ENCODE measurements at places on chromosomes 5 and 9.

DNA sequence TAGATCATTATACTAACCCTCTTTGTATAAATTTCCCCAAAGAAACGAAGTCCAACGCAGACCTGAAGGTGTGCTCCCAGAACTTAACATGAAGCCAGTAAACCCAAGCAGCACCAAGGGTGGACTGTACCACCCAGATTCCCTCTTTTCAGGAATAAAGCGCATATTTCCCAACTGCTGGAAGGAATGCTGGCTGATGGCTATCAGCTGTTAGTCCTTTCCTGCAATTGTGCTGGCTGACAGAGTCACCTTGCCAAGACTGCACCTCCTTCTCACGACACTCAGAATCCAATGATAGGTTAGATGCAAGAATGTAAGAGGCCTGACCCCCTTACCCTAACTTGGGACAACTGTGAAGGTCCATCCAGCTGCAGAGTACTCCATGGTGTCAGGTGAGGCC is 93.9 kb downstream of the MAPKAP1 start:
- DNase-seq, result no peak

DNA sequence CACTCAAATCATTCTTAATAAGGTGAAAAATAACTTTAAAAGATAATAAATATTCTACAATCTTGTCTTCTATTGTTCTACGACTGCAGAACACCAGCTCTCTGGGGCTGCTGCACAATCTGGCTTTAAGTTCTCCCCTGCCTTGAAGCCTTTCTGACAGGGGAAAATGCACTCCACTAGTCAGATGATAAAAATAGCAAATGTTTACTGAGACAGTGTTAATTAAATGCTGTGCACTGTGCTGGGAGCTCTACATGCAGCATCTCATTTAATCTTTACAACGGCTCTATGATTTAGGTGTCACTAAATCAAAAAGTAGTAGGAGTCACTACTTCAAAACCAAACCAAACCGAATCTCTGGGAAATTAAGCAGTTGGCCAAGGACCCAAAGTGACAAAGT is 132.7 kb downstream of the SLIT3 start:
- no peak for DNase-seq

DNA sequence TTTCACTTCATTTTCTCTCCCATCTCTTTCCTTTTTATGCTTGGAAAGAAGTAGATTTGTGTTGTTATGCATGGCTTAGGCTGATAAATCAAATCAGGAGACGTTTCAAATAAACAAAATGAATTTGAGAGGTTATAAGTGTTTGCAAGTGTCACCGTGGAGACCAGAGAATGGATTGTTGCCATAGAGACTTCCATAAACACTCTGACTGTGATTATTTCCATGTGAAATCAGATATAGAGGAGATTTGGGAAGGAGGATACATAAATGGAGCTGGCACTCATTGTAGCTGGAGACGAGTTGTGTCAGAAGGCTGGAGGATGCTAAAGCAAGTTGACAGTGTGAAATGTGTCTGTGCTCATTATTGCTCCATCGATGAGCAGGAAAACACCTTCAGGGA is 84.2 kb upstream of the PCSK1 start:
- no peak for DNase-seq

- no peak for DNase-seq
Observed at GRCh38 chr9:77712533-77713130, 64.5 kb upstream of the GNA14 start.

DNA sequence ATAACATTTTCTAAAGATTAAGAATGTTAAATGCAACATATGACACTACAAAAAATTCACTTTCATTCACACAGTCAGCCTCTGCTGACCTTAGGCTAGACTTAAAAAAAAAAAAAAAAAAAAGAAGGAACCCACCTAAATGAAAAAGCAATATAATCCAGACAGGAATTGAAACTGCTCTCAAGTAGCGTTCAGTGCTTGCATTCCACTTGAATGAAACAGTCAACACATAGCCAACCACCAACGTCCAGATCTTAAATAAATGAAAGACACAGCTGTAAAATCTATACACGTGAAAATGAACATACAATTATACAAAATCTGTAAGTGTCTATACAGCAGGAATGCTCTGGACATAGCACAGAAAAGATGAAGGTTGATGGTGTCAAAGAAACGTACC is 11.4 kb downstream of the TMEM245 start:
- no peak for DNase-seq

GRCh38 chr9:112582371-112583262 is 96.0 kb downstream of the KIAA1958 start:
- DNase-seq, result no peak

GRCh38 chr9:128459011-128459410 is 3.2 kb downstream of the ODF2 start:
- DNase-seq, result no peak

DNA sequence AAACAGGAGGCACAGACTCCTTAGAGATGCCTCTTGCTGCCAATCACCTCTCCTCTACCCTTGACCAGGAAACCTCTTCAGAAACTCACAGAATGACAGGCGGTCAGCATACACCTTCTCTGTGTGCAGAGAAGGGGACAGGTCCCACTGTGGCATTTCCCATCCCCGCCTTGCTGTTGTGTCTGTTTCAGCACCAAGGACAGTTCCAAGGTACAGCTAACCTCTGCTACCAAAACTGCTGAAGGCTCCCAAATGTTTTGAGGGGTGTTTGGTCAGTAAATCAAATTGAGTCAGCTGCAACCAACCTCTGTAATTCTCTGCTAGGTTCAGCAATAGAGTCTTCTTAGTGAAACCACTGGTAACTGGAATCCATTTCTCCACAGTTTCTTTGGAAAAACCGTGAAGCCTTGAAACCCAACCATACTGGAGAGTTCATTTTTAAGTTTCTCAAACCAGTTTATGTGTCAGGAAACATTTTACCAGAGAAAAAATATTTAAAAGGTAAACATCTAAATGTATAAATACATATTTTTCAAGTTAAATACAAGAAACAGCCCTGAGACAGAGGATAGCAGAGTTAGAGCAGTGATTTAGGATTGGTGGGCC is 122.0 kb downstream of the DRD1 start:
- DNase-seq, result no peak

- no peak for DNase-seq
Observed at GRCh38 chr5:1052641-1053390, 44.2 kb downstream of the NKD2 start.

DNA sequence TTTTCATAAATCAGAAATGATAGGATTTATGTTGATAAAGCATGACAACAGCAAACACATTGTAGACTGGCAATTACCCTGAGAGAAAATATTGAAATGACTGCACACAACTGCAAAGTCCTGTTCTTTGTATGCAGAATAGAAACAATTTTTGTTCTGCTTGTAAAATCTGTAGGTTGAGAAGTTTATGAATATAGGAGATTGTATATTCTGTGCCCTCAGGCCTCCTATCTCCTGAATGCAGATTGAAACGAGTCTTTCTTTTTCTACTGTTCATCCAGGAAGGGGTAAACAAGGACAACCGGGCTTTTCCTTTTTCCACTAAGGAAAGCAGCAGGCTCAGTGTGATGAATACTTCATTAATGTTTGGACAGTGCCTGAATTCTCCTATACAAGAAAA is 95.0 kb upstream of the HAPLN1 start:
- DNase-seq, result no peak

Data from stimulated activated CD4-positive, alpha-beta T cell treated with anti-CD3 and anti-CD28 coated beads, Interleukin-4, amount 100 ng/mL, for 1 hour (primary cell).